ENCODE measurements at places on chromosomes 4 and X. TPM values are rescaled to one million over a fixed set of nuclear protein-coding genes. Genes with fewer than 3 reads are reported as not detected.

DNA sequence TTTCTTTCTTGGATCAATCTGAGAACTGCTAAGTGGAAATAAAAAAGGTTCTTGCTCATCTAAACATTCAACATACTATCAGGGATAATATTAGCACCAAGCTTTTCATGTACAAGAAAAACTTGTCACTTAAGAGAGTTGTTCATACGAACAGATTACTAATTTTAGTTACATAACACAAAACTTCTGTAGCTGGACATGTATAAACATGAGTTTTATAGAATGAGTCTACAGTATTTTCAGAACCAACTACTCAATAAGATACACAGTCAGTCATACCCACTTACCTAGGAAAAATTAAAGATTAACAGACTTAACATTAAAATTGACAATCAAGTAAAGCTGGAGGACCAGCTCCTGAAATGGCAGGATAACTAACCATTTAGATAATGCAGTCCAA lies 540.1 kb upstream of the FAM241A start:
- H3K27ac ChIP-seq: no peak overlapping the region
- no peak overlapping the region for H3K4me3 ChIP-seq
- no peaks in the 10 kb centered on the region for H3K27me3 ChIP-seq
- DNase-seq: no peak
- no peaks in the 10 kb centered on the region for H3K4me1 ChIP-seq

DNA sequence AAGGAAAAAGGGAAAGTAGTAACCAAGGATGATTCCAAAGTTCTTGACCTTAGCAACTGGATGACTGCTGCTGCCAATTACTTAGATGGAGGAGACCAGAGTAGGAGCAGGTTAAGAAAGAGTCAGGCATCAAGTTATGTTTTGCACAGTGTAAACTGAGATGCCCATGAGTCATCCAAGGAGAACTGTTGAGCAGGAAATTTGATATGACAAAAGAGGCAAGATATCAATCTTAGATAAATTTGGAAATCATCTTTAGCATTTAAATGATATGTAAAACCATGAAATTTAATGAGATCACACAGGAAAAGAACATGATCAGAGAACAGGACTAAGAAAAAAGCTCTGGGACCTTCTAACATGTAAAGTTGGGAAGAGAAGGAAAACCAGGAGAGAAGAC lies 361.3 kb downstream of the OPHN1 start:
- no peaks in the 10 kb centered on the region for H3K36me3 ChIP-seq
- no peak overlapping the region for H3K4me3 ChIP-seq
- no peak overlapping the region for H3K27ac ChIP-seq
- DNase-seq: no peak
- H3K27me3 ChIP-seq: no peaks in the 10 kb centered on the region

GRCh38 chrX:11967986-11968869 lies 170.0 kb upstream of the FRMPD4 start:
- H3K4me3 ChIP-seq: no peak overlapping the region

DNA sequence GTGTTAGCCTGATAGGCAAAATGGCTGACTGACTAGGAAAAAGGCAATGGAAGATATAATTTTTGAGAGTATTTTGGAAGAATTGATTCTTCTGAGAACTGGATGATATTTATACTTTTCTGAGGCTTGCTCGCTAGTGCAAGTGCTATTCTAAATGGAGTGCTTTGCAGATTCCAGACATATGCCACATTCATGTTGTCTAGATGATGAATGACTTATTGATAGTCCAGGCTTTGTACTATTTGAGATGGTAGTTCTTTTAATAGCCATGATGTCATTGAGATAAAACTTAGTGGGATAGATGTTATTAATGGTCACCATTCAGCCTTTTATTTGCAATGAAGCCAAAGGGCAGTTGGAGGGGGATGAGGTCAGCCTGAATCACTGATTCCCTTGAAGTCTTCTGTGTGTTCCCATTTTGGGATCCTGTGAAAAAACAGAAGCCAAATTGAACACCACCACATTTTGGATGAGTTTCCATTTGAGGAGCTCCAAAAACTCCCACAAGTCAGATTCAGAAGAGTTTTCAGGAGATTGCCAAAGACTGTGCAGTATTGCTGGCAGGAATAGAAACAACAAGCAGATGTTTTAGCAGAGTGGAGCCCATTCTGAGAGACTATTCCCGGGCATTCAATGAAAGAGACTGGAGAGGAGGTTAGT lies 184.1 kb downstream of the IL1RAPL2 start:
- no peak overlapping the region for H3K4me3 ChIP-seq
- no peak for DNase-seq
- H3K27ac ChIP-seq: no peak overlapping the region

DNA sequence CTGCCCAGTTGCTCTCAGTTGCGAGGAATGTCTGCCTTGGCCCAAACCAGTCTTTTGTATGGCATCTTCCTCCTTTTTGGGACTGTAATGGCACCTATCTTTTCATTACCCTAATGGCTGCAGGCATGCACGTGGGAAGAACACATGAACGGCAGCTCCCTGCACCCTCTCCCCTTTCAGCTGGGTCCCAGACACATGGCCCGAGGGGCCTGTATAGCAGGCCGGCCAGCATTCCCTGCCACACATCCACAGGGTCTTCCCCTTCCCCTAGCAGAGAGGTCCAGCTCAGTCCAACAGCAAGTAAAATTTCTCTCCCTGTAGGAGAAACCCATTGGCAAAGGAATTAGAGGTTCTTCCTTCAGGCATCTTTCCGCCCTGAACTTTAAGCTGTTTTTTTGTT lies 829.1 kb upstream of the AGA start:
- peaks cover 6% of the 10 kb centered on the region for H3K36me3 ChIP-seq
- no peak for DNase-seq
- no peak overlapping the region for H3K4me3 ChIP-seq
- H3K4me1 ChIP-seq: no peaks in the 10 kb centered on the region
- H3K27me3 ChIP-seq: no peaks in the 10 kb centered on the region
- H3K27ac ChIP-seq: no peak overlapping the region

DNA sequence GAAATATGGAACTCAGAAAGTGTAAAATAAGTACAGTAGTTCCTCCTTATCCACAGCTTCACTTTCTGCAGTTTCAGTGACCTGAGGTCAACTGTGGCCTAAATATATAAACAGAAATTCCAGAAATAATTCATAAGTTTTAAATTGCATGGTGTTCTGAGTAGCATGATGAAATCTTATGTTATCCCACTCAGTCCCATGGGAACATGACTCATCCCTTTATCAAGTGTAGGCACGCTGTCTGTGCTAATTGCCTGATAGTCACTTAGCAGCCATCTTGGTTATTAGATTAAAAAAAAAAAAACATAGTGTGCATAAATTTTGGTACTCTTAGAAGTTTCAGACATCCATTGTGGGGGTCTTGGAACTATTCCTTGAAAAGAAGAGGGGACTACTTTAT lies 983.4 kb upstream of the ADGRL3 start:
- H3K4me3 ChIP-seq: no peak overlapping the region
- no peak for DNase-seq
- no peaks in the 10 kb centered on the region for H3K36me3 ChIP-seq
- no peaks in the 10 kb centered on the region for H3K27me3 ChIP-seq

DNA sequence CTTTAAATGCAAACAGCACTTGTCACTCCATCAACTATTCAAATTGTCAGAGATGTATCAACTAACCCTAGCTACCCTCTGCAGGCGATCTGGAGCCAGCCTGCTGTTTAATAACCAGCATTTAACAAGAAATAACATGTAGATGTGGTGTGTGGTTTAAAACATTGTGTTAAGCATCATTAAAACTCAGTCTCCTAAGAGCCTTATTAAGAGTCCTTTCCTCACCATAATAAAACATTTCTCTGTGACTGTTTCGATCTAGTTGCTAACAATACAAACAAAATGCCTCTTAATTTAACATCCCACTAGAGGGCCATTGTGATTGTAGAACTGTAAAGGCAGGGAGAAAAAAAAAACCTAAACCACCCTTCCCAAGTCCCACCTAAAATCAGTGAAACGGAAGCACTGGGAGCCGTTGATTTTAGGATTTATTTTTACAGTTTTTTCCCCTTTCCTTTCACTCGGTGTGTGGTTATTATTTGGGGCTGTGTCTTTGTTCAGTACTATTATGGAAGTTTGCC lies 708.6 kb downstream of the C4orf33 start:
- no peak for DNase-seq
- peaks cover 6% of the 10 kb centered on the region for H3K36me3 ChIP-seq
- H3K27ac ChIP-seq: no peak overlapping the region
- H3K4me1 ChIP-seq: no peaks in the 10 kb centered on the region

The AASDH gene
- total RNA-seq: 10.7 TPM

The OPHN1 gene
- total RNA-seq: 1.0 TPM

The TBX22 gene
- total RNA-seq: not detected

Measured in natural killer cell treated with Interleukin-12 subunit alpha and Interleukin-12 subunit beta and Interleukin-15 and Interleukin-18, amount 100 ng/mL, for 72 hours (primary cell).